ENCODE measurements at places on chromosomes 12 and 14. TPM values are rescaled to one million over a fixed set of nuclear protein-coding genes. Genes with fewer than 3 reads are reported as not detected.

RNASE3 gene
- total RNA-seq, result not detected

E2F7 gene
- total RNA-seq, result 3.0 TPM

EML5 gene
- not detected for total RNA-seq

EIF2S3B gene
- total RNA-seq, result 15.0 TPM

TAS2R10 gene
- 0.53 TPM for total RNA-seq

CACNB3 gene
- 6.0 TPM for total RNA-seq

KIF5A gene
- total RNA-seq, result 0.15 TPM

SLC22A17 gene
- total RNA-seq, result 19.0 TPM

OR6C3 gene
- not detected for total RNA-seq

PLA2G1B gene
- total RNA-seq, result not detected

CAPZA3 gene
- not detected for total RNA-seq

Data from smooth muscle cell of the coronary artery (primary cell).